ENCODE measurements at places on chromosomes 13 and 19.

DNA sequence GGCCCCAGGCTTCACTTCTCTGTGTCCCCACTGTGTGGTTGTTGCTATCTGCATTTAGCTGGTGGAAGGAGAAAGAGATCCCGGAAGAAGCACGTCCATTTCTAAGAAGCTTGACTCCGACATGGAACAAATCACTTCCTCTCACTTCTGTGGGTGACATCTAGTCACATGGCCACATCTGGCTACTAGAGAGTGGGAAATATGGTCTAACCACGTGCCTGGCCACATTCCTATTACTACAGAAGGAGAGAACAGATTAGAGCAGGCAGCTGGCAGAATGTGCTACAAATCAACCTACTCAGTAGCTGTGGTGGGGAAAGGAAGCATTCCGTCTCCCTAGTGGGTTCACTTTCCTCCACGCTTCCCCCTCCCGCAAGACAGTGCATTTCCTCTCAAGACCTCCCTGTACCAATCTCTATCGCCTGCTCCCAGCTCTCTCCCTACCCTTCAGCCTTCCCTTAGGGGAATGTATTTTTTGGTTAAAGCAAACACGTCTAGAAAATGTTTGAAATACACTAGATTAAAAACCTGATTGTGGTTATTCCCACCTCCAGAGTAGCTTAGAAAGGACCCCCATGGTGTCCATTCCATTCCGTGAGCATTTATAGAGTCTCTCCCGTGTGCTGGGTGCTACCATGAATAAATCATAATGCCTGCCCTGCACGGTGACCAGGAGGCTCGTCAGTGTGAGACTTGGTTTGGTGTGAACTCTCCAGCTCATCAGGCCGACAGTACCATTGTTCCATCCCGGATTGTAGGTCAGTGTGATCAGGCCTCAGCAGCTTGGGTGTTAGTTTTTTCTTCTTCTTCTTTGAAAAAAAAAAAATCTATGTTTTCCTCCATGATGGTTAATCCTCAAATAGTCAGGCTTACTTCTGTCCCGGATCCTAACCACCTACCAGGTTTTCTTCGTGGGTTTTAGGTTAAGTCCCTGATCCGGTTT, 8.0 kb upstream of the AMER2 start:
- DNase-seq = no peak

DNA sequence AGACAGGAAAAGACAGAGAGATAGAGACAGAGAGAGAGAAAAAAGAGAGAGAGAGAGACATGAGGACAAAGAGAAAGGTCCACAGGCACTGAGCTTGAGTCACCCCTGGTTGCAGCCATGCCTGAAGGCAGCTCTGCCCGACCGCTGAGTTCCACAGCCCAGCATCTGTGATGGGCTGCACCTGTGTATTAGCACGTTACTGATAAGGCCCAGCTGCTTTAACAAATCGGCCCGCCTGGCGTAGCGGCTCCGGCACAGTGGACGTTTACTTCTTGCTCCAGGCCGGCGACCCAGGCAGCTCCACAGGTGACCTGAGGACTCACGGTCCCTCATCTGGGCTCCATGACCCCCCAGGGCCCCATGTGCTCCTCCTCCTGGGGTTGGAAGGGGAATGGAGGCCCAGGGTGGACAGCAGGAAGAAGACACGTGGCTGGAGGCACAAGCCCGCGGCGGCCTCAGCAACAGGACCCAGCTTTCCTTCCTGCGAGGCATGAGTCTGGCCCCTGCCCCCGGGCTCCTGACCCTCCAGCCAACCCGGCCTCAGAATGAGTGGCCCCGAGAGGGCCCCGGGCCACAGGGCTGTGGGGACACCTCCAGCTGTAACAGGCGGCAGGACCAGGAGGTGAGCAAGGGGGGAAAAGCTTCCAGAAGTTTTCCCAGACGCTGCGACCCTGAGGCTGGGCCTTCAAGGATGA, 3.9 kb upstream of the CSNK1G2 start:
- no peak for DNase-seq

DNA sequence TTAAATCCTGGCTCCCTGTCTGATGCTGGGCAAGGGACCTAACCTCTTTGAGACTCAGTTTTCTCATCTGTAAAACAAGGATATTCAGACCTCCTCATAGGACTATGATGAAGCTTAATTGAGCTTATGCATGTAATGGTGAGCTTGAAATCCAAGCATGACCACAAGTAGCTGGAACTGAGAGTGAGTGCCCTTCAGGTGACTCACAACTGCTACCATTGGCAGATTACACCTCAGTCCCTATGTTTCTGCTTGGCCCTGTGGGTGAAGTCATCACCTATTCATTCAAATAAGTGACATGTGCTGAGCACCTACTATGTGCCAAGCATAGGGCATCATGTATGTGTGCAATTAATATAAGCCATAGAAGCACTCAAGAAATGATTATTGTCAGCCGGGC, 25.7 kb downstream of the NOVA2 start:
- DNase-seq = peak; percentile 36

DNA sequence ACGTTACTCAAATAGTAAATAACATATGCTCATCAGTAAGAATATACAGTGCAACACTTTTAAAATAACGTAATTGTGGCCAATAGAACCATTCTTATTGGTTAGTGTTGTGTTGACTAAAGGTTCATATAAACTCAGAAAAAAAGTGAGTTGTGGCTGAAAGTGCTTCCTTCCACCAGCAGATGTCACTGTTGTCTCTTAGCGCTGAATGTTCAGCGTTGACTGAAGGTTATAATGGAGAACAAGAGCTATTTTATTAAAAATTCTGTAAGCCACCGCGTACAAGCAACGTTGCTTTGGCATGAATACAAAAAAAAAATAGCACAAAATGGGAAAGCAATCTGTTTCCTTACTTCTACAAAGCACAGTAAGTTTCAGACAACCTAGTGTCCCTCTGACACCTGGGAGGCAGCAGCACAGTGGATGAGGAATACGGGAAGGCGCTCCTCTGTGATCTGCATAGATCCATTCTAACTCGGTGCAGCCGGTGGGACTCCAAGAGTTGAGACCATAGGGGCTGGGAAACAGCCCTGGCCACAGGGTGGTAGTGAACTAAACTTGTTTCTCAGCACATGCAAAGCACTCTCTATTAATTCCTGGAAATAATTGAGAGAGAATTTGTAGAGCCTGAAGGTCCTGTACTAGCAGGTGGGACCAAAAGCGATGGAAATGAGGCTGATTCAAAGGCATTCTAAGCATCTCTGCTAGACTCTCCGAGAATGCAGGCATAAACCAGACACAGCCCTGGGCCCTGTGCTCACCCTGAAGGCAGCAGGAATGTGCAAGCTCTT, 23.9 kb upstream of the OXGR1 start:
- peak; percentile 61 for DNase-seq

DNA sequence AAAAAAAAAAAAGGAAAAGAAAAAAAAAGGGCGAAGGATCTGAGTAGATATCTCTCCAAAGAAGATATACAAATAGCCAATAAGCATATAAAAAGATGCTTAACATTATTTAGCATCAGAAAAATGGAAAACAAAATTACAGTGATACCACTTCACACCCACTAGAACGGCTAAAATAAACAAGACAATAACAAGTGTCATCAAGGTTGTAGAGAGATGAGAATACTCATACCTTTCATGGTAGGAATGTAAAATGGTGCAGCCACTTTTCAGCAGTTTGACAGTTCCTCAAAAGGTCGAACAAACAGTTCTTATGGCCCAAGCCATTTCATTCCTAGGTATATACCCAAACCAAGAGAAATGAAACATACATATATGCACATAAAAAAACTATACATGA, 33.5 kb downstream of the FOXO1 start:
- no peak for DNase-seq

DNA sequence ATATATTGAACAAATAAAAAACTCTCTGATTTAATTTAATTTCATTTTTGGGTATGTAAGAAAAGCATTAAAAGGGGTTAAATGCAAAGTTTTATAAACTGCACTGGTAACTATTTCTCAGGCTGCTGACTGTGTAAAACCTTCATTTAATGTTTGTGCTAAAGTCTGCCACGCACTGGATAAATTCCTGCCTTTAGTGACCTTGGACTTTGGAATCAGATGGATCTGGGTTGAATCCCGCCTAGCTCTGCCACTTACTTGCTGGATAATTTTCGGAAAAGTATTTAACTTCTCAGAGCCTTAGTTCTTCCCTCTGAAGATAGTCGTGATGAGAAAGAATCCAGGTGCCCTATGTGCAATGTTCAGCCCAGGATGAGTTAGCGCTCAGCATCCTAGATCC, 58.6 kb downstream of the RASL11A start:
- no peak for DNase-seq

DNA sequence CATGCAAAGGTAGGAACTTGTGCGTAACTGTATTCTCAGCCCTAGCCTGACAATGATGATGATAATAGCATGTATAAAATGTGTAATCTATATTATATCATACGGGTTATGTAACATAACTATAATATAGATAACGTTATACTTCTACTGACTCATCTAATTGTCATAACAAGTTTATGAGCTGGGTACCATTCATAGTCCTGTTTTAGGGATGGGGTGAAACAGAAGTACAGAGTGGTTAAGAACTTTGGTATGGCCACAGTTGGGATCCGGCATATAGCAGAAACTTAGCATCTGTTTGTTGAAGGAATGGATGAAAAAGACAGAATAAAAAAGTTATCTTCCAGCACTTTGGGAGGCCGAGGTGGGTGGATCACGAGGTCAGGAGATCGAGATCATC, 5.2 kb downstream of the CTU1 start:
- DNase-seq = no peak

DNA sequence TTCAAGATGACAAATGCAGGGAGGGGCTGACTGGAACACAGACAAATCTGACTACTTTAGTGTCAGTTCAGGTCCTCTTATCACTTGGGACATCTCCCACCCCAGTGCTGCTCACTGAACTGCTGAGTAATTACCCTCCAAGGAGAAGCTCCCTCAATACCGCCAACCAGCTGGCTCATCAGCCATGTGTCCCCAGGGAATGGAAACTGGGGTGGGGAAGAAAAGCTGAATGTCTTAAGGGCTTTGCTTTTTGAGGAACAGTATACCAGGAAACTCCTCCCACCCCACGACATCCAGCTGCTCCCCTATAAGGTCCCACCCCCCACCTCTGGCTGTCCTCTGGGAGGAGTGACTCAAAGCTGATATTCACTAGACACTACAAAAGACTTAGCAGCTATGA, 2.0 kb downstream of the ZNF823 start:
- peak; percentile 33 for DNase-seq

DNA sequence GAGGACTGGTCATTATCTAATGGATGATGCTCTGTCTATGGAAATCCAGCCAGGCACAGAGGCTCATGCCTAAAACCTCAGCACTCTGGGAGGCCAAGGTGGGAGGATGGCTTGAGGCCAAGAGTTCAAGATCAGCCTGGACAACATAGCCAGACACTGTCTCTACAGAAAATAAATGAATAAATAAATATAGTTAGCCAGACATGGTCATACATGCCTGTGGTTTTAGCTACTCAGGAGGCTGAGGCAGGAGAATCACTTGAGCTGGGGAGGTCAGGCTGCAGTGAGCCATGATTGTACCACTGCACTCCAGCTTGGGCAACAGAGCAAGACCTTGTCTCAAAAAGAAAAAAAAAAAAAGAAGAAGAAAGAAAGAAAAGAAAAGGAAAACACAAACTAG, 234.7 kb downstream of the TSHZ3 start:
- DNase-seq = no peak

GRCh38 chr13:48621056-48621455, 32.7 kb upstream of the CYSLTR2 start:
- no peak for DNase-seq

GRCh38 chr19:2824129-2824528, 4.5 kb downstream of the ZNF554 start:
- no peak for DNase-seq

DNA sequence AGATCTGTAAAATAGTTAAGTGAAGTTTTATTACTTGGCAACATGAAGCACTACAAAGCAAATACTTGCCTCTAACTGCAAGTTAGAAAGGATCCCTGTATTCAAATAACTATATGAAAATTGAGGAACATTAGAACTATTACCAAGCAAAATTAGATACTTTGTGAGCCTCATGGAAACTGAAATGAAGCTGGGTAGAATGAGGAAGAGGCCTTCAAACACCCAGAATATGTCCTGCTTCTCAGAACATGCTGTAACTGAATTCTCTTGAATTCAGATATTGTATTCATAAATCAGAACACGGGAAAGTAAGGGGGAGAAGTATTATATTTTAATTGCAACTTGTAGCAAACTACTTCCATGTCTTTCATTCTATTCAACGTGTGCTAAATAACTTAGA, 947.9 kb downstream of the PCDH17 start:
- DNase-seq = no peak

DNA sequence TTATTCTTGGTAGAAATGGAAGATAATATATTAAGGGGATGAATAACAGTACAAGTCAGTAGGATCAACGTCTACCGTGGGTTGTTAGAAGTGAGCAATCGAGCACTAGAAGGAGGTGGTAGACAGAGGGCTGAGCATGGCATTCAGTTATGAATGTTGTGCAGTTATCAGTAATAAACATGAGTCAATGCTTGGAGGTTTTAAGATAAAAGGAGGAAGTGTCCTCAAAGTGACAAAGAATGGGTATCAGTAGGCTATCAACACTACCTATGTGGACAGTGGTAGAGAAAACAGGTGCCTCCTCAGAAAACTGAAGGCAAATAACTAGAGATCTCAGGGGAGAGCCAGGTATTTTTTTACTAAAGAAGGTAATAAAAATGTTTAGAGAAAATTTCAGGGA, 1607.0 kb downstream of the PCDH9 start:
- no peak for DNase-seq

- peak; percentile 16 for DNase-seq
These were observed 2.6 kb downstream of the HMG20B start for GRCh38 chr19:3575260-3575741.

- no peak for DNase-seq
These were observed 269.4 kb upstream of the NBEA start for GRCh38 chr13:34672631-34673030.

DNA sequence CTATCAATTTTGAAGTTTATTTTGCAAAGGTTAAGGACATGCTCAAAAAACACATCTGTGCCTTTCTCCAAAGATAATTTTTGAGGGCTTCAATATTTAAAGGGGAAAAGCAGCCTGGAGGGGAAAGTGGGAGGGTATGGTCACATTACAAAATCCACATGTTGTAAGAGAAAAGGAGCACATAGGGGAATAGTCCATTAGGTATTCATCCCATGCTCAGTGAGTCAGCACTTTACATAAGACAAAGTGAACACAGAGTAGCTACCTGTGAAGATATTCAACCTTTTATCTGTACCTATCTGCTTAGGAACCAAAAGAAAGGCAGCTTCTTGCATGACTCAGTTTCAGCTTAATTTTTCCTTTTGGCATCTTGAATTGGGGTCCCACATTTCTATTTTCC, 932.0 kb downstream of the SLITRK6 start:
- no peak for DNase-seq

DNA sequence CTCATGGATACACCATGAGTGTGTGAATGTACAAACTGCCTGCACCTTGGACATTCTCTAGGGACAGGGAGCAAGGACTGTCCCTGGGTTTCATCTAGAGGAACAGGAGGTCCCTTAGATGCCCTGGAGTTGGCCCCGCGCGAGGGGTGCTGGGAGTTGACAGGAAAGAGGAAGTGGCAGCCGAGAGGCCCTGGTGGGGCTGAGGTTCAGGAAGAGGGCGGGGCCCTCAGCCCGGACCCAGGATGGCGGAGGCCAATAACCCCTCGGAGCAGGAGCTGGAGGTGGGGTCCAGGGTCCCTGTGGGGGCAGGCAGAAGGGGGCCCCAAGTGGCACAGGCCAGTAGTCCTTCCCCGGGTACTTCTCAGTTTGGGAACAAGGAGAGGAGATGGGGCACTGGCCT, 6.9 kb downstream of the PKN1 start:
- DNase-seq = no peak

GRCh38 chr13:112688560-112689302, 1.1 kb upstream of the ATP11A start:
- no peak for DNase-seq

Data from IMR-90 (cell line).